Renal cortex interstitium (tissue), 15 donors: ENCODE measurements at places on chromosomes 3 and 15.

DNA sequence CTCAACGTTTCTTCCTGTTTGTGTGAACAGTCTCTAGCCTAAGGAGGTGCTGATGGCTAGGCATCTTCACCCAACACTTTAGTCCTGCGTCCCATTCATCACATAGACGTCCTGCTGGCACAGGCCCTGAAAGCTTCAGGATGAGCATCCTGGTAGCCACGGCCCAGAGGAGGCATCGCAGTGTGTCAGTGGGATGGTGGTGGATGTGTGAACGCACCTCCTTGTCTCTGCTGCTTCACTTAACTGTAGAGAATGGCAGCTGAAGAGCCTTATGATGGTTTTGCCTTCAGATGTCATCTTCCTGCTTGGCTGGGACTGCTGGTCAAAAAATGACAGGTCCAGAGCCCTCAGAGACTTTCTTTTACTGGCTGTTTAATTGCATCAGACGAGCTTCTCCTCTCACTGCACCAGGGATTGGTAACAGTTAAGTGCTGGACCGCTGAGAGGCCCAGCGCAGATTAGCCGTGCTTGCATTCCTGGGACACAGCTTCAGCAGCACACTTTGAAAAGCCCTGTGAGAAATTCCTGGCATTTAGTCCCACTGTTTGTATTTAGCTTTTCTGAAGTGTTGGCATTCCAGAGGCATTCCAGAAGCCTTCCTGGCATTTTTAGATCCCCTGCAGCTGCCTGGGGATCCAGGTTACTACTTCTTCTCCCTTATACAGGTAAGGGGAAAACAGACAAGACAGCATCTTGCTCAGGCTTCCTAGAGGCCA is 132.4 kb upstream of the PLXNA1 start:
- DNase-seq = no peak

GRCh38 chr3:183008303-183008702 is 28.0 kb upstream of the DCUN1D1 start:
- no peak for DNase-seq

- DNase-seq = no peak
These were observed 4.3 kb downstream of the MCTP2 start for GRCh38 chr15:94235646-94236045.

DNA sequence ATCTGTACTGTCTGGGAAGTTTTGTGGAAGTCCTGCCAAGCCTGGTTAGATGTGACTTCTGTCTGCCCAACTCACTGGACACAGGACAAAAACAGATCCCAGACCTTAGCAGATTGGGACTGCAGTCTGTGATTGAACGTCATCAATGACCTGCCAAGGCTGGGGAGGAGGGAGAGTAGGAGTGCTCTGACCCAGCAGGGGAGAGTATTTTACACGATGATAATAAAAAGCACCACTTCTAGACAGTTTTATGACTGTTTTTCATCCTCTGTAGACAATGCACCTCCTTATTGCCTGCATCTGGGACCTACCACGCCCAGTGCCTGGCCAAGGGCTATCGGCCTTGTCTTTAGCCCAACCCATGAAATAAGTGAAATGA is 102.3 kb upstream of the NR2E3 start:
- no peak for DNase-seq

DNA sequence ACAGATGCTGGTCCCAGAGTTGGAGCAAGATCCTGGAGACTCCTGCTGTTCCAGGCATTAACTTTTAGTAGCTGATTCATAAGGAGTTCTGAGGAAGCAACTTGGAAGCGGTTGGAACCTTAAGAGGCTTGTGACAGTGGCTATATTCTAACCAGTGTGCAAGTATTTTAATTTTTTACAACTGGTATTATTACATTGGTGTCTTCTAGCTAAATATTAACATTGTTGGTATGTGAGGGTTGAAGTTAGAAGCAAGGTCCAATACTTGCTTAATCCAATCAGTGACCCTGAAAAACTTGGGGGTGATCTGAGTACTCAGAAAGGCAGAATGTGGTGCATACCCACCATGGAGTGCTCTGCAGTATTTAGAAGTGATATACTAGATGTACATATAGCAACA is 1.5 kb upstream of the OR4F15 start:
- no peak for DNase-seq

DNA sequence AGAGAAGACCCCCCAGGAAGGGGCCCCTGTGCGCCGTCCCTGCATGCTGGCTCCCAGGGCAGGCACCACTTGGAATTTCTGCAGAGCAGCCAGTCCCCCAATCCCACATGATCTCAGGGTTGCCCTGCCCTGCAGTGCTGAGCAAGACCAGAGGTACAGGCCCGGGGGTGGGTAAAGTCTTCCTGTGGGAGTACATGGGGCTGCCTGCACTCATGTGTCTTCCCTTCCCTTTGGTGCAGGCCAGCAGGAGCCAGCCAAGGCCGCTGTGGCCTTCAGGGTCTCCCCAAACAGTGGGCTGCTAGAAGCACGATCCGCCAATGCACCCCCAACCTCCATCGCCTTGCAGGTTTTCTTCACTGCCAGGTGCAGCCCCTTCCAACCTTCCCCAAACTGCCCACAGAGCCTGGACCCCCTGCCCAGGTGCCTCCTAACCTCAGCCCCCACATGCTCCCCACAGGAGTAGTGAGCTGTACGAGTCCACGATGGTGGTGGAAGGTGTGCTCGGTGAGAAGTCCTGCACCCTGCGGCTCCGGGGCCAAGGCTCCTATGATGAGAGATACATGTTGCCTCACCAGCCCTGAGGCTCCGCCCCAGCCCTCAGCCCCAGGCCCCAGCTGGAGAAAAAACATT is 15.0 kb downstream of the ACAA1 start:
- DNase-seq = no peak

- DNase-seq = no peak
These were observed 78.4 kb upstream of the TRIM42 start for GRCh38 chr3:140599496-140599895.

DNA sequence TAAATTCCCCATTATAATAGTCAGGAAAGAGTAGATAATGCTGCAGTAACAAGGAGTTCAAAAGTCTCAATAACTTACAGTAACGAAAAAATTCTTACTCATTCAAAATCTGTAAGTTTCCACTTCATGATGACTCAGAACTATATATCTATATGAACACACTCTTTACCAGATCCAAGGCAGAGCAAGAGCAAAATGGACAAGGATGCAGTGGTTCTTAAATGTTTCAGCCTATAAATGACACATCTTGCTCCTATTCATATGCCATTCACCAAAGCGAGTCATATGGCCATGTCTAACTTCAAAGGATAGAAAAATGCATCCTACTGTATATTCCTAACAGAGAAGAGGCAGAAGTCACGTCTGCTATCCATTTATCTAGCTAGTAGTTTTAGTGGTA is 787.7 kb downstream of the NAALADL2 start:
- DNase-seq = no peak

GRCh38 chr15:76460871-76461270 is 124.3 kb downstream of the ISL2 start:
- DNase-seq = no peak

GRCh38 chr3:111593666-111594065 is 1.5 kb downstream of the ZBED2 start:
- no peak for DNase-seq

DNA sequence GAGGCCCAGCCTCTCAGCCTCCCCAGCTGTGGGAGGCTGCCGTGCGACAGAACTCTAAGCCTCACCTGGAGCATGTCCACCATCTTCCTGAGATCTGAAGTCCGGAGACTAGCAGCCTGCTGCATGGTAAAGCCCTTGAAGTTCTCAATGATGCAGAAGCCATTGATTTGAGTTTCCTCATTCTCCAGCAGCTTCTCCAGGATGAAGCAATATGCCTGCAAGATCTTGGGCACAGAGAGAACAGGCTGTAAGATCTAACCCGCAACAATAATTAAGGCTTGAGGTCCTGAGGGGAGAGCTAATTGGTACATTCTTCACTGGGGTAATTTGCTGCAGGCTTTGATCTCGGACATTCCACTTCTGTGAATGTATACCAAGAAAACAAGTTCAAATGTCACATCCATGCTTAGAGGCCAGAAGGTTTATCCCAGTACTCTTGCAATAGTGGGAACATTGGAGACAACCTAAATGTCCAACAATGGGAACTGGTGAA is 9.7 kb downstream of the RLBP1 start:
- no peak for DNase-seq

DNA sequence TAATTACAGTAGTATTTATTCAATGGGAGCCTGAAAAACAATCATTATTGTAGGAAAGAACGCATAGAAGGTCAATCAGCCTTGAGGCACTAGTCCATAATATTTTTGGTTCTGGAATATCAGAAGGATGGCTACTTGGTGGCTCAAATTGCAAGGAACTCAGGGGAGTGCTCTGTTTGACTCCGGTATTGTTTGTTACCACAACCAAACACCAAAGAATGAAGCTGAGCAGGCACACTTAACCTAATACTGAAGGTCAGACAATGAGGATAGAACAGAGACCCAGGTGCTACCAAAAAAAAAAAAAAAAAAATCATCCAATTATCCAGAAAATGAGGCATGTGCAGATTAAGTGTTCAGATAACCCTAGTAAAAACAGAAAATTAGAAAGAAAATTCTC is 11.1 kb upstream of the SATB1 start:
- no peak for DNase-seq

DNA sequence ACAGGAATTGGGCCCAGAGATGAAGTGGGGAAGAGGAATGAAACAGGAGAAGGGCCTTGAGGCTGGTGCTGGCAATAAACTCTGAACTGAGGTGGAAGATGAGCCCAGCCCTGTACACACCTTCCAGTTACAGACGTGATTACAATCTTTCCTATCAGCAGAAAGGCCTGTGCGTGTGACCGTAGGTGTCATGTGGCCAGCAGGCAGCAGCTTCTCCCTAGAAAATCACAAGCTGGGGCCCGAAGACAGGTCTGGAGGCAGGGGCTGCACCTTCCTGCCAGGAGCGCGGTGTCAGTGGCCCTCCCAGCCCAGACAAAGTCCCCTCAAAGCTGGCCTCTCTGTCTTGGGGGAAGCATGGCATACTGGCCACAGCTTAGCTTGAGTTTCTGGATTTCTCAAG is 16.7 kb upstream of the PIGZ start:
- DNase-seq = no peak

GRCh38 chr15:39621976-39622375 is 41.1 kb downstream of the THBS1 start:
- no peak for DNase-seq

GRCh38 chr3:167450195-167450594 is 23.6 kb downstream of the SERPINI2 start:
- DNase-seq = no peak

GRCh38 chr15:50786871-50787270 is 21.4 kb upstream of the SPPL2A start:
- DNase-seq = no peak

- no peak for DNase-seq
These were observed 24.9 kb downstream of the RAB6B start for GRCh38 chr3:133870822-133871221.

GRCh38 chr3:97863031-97863430 is 41.2 kb downstream of the CRYBG3 start:
- DNase-seq = no peak

- no peak for DNase-seq
These were observed 21.5 kb downstream of the FAM174B start for GRCh38 chr15:92634060-92634459.

DNA sequence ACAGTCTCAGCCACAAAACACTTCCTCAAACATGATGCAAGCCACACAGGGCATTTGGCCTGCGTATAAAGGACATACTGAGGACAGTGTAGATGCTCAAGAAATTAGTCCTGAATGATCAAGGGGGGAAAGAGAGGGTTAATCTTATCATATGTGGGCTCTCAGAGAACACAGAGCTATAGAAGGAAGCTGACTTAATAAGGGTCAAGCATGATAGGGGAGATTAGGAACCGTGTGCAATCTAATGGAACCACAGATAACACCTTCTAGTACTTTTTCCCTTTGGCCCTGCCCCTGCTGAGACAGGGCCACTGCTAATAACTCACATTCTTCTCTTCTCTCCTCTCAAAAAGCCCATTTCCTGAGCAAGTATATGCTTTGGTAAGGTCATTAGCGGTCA is 114.1 kb upstream of the ADAMTS9 start:
- DNase-seq = no peak

- DNase-seq = no peak
These were observed 85.8 kb downstream of the KCNAB1 start for GRCh38 chr3:156206157-156206556.

- no peak for DNase-seq
These were observed 91.9 kb downstream of the MB21D2 start for GRCh38 chr3:192825657-192826200.

- peak; percentile 33 for DNase-seq
These were observed 9.1 kb upstream of the SLC9C1 start for GRCh38 chr3:112302881-112303763.

DNA sequence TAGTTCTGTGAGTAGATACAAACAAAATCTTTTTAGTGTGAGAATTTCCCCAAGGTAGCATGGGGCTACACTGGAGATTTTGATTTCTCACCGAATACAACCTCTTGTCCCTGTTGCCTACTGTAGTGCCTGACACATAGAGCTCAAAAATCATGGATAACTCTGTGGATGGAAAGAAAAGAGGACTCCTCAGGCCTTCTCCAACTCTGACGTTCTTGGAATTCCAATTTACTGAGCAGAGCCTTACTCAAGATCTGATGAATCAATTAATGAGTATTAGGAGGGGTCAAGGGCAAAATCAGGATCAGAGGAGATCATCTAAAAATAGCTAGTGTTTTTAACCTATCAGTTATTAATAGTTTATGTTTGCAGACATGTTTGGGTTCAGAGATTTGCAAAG is 46.7 kb upstream of the PYDC2 start:
- no peak for DNase-seq

GRCh38 chr3:125281381-125281780 is 68.8 kb upstream of the SLC12A8 start:
- no peak for DNase-seq

- no peak for DNase-seq
These were observed 44.9 kb upstream of the CAPN7 start for GRCh38 chr3:15161133-15161532.

DNA sequence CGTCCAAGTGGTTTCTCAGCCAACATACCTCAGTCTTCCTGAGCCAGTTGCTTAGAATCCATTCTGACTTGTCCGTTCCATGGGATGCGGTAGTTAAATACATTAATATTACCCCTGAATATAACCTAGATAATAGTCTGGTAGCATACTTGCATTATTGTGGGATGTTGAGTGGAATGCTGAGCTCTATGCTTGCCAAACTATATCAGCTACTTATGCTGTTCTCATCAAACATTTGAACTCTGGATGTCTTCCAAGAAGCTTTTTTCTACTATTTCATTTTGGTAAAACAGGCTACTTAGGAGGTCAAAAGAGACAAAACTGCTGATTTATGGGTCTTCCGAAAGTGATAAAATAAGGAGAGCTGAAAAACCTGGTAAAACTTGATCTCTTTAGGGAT is 429.5 kb downstream of the NAALADL2 start:
- peak; percentile 22 for DNase-seq

GRCh38 chr15:65916664-65917406 is 47.5 kb downstream of the RAB11A start:
- DNase-seq = peak; percentile 45

DNA sequence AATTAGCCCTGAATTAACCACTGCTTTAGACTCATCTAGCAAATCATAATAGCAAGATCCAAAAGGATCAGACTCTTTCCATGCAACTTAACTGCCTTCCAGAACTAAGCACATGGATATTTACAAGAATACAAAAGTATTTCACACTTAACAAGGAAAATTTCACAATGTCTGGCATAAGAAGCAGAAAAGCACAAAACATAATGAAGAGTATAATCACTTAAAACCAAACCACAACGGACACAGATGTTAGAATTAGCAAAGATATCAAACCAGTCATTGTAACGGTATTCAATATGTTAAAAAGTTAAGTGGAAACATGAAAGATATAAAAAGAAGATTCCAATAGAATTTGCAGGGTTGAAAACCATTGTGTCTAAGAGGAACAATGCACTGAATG is 51.5 kb upstream of the COL6A6 start:
- no peak for DNase-seq

GRCh38 chr3:37675833-37676596 is 185.7 kb upstream of the CTDSPL start:
- no peak for DNase-seq
